Esophagus squamous epithelium (tissue), 5 donors: ENCODE measurements at places on chromosomes 7 and 10. TPM values are rescaled to one million over a fixed set of nuclear protein-coding genes. Genes with fewer than 3 reads are reported as not detected.

DNA sequence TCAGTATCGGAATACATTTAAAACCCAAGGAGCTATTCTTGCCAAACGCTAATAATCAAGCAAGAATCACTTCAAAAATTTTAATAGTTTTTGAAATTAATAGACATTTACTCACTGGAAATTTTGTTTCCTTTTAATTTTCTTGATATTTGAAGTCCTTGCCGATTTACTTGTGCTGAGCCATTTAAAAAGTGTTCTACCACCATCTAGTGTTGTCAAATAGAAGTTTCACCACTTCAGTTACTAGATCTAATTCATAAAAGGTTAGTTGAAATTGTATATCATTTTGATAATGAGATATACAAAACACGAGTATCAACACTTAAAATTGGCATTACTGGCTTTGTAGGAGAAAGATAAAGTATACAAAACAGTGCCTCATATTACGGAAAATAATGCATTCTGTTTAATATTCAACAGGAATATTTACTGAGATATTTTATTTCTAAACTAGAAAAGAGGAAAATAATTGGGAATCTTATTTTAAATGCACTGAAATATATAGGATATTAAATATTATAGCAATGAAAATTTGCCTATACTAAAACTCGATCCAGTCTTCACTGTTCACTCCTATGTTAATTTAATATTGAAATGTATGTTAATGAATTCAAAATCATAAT, 664.8 kb upstream of the SEMA3D start:
- no peak overlapping the region for H3K4me3 ChIP-seq
- no peaks in the 10 kb centered on the region for H3K36me3 ChIP-seq
- H3K27me3 ChIP-seq = no peaks in the 10 kb centered on the region
- no peak for DNase-seq
- H3K4me1 ChIP-seq = no peaks in the 10 kb centered on the region

GRCh38 chr7:92072121-92072520, 62.2 kb downstream of the CYP51A1 start:
- H3K36me3 ChIP-seq = no peaks in the 10 kb centered on the region
- peaks cover 10% of the 10 kb centered on the region for H3K4me1 ChIP-seq
- no peak overlapping the region for H3K27ac ChIP-seq
- H3K4me3 ChIP-seq = no peak overlapping the region

- H3K27me3 ChIP-seq = no peaks in the 10 kb centered on the region
- DNase-seq = no peak
- no peak overlapping the region for H3K4me3 ChIP-seq
- peaks cover 3% of the 10 kb centered on the region for H3K4me1 ChIP-seq
- no peak overlapping the region for H3K27ac ChIP-seq
- no peaks in the 10 kb centered on the region for H3K36me3 ChIP-seq
Measured at GRCh38 chr7:48139459-48139858, 31.8 kb upstream of the ABCA13 start.

DNA sequence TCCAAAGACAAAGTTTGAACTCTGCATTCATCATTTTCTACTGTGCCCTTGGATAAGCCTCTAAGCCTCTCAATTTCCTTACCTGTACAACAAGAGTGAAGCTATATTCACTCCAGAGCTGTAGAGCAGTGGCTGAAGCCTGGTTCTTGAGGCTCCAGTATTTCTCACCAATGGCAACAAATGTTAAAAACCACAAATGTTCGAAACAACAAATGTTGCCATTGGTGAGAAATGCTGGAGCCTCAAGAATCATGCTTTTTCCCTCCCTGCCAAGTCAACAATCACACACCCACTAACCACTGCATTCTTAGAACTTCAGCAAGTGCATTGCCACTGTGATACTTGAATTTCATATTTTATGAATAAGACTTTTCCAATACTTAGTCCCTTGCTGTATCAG, 237.9 kb downstream of the TMEM26 start:
- H3K4me1 ChIP-seq = no peaks in the 10 kb centered on the region
- DNase-seq = no peak
- no peaks in the 10 kb centered on the region for H3K36me3 ChIP-seq

- H3K27ac ChIP-seq = no peak overlapping the region
- no peak for DNase-seq
- H3K4me1 ChIP-seq = peaks cover 6% of the 10 kb centered on the region
- no peaks in the 10 kb centered on the region for H3K36me3 ChIP-seq
Measured at GRCh38 chr7:154910977-154911376, 91.9 kb downstream of the PAXIP1 start.

DNA sequence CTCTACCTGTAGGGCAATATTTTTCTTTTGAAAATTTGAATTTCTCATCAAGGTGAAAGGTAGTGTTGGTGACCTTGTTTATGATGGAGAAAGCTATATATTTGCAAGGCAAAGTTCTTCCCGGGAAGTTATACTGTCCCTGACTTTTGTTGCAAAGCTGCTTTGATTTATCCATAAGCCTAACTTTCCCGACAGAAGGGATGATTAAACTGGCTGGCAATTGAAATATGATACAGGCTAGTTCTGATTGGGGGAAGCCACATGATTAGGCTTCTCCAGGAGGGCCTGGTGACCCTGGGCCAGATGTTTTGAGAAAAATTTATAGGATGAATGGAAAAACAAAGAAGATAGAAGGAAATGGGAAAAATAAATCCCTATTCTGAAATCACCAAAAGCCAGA, 215.5 kb downstream of the ACTR3B start:
- H3K27ac ChIP-seq = no peak overlapping the region
- no peak for DNase-seq
- no peaks in the 10 kb centered on the region for H3K27me3 ChIP-seq
- no peaks in the 10 kb centered on the region for H3K36me3 ChIP-seq
- H3K4me3 ChIP-seq = no peak overlapping the region

GRCh38 chr10:43314626-43315495, 48.0 kb upstream of the RASGEF1A start:
- no peaks in the 10 kb centered on the region for H3K36me3 ChIP-seq
- H3K4me1 ChIP-seq = no peaks in the 10 kb centered on the region
- DNase-seq = no peak

GRCh38 chr10:35795131-35795824, 153.2 kb upstream of the FZD8 start:
- H3K27me3 ChIP-seq = no peaks in the 10 kb centered on the region
- H3K36me3 ChIP-seq = no peaks in the 10 kb centered on the region
- H3K4me1 ChIP-seq = no peaks in the 10 kb centered on the region

DNA sequence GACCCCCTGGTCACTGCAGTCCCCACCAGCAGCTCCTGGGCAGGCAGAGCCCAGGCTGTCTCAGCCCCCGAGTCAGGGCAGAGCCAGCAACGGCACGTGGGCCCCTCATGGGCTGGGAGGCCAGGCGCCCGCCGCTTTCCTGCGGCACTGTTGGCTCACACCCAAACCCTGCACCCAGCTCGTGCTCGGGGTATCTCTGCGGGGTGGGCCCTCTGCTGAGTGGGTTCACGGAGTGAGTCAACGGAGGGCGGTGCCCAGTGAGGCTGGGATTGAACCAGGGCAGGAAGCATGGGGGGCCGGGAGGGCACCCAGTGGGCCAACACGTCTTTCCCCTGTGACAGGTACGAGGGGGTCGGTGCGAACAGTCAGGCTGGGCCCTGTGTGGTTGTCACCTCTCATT, 28.9 kb downstream of the ADAP1 start:
- no peak for DNase-seq
- H3K27me3 ChIP-seq = no peaks in the 10 kb centered on the region
- no peaks in the 10 kb centered on the region for H3K36me3 ChIP-seq
- H3K27ac ChIP-seq = no peak overlapping the region

DNA sequence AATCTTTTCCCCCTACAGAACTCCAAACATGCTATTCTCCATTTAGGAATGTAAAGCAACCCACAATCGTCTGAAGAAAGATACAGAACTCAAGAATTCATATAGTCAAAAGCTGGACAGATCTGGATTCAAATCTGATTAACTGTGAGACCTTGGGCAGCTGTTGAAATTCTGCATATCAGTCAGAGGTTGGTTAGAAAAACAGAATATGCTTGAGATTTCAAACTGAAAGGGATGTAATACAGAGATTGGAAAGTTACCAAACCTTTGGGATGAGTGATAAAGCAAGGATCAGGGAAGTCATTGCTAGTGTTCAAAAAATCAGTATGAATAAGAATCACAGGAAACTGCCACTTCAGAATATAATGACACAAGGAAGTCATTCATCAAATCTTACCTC, 406.6 kb downstream of the HTR7 start:
- DNase-seq = no peak
- no peak overlapping the region for H3K4me3 ChIP-seq
- no peaks in the 10 kb centered on the region for H3K4me1 ChIP-seq
- H3K36me3 ChIP-seq = no peaks in the 10 kb centered on the region

DNA sequence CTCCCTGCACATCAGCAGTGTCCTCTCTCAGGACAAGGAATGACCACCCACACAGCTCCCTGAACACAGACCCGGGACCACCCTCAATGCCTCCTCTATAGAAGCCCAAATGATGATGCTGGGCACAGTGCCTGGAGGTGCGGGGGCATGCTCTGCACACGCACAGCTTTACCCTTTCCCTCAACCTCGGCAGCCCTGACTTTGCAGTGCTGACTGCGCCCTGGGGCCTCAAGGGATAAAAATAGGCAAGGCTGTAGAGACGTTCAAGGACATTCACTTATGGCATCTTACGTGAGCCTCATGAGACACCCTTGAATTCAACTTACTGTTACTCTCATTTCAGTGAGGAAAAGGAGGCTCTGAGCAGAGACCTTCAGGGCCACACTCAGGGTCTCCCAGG, 521.6 kb upstream of the MGMT start:
- no peaks in the 10 kb centered on the region for H3K36me3 ChIP-seq
- no peaks in the 10 kb centered on the region for H3K4me1 ChIP-seq
- no peak overlapping the region for H3K27ac ChIP-seq
- DNase-seq = no peak
- no peaks in the 10 kb centered on the region for H3K27me3 ChIP-seq

DNA sequence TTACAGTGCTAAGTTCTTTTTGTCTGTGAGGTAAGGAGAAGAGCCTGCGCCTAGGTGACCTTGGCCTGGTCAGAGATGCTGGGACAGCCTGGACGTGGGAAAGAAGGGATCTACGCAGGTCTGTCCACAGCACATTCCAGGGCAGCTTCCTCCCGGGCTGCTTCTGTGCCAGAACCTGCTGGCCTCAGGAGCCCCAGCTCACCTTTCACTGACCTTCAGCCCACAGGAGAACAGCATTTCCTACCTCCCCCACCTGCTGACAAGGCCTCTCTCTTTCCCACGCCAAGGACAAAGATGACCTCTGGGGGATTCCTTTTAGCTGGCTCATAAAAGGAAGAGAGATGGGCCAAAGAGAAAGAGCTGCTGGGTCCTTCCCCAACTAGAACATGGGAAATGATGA, 260.6 kb downstream of the KCNMA1 start:
- no peaks in the 10 kb centered on the region for H3K27me3 ChIP-seq
- H3K4me3 ChIP-seq = no peak overlapping the region
- H3K4me1 ChIP-seq = no peaks in the 10 kb centered on the region
- no peak overlapping the region for H3K27ac ChIP-seq
- no peaks in the 10 kb centered on the region for H3K36me3 ChIP-seq
- no peak for DNase-seq

DNA sequence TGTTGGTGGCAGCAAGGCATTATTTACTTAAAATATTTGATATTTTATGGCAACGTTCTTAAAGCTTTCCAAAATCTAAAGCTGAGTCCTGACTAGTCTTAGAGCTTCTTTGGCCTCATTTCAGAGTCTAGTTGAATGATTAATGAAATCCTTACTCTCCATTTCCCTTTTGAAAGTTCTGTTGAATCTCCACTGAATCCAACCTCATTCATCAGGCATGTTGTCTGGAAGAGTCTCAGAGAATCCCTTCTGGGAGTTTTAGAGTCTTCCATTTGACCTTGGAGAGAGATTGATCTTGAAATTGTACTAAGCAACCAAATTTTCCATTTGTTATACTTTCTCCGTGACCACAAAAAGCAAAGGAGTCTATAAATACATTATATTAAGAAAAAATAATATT, 198.5 kb upstream of the TMEM196 start:
- no peaks in the 10 kb centered on the region for H3K36me3 ChIP-seq
- H3K27me3 ChIP-seq = no peaks in the 10 kb centered on the region
- peaks cover 3% of the 10 kb centered on the region for H3K4me1 ChIP-seq
- no peak overlapping the region for H3K4me3 ChIP-seq
- DNase-seq = no peak

GRCh38 chr10:26571655-26572054, 125.8 kb upstream of the PDSS1 start:
- no peaks in the 10 kb centered on the region for H3K27me3 ChIP-seq
- no peak overlapping the region for H3K4me3 ChIP-seq
- no peak for DNase-seq
- no peaks in the 10 kb centered on the region for H3K36me3 ChIP-seq

DNA sequence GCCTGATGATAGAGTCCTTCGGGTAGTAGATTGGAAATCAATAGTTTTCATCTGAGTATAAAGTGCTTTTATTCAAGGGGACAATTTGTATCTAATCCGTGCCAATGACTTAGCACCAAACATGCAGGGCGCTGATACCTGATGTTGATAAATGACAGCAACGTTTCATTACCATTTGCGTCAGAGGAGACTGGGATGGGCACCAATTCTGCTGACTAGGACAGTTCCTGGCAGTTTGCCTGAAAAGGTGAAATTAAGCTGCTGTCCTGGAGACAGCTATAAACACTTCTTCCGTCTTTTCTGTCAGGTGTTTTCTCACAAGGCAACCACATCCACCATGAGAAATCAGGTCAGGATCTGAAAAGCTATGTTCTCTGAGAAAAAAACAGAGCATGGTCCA, 1136.4 kb downstream of the TYW1 start:
- H3K27me3 ChIP-seq = no peaks in the 10 kb centered on the region
- no peak for DNase-seq
- H3K4me1 ChIP-seq = no peaks in the 10 kb centered on the region
- no peaks in the 10 kb centered on the region for H3K36me3 ChIP-seq

DNA sequence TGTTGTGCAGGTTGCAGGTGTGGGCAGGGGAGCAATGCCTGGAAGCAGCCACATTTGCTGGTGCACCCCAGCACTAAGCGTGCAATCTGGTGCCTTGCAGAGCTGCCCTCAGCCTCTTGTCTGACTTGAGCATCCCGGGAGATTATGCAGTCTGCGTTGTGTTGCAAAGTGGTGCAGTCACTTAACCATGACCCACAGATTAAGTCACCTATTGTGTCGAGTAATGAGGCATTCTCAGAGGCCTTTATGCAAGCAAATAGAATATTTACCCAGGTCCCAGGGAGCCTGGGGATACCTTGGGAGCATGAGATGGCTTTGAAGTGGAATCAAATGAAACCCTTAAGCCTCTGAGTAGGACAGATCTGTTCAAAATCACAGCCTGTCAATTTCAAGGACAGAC, 529.0 kb downstream of the TYW1 start:
- no peak for DNase-seq
- no peaks in the 10 kb centered on the region for H3K27me3 ChIP-seq
- H3K27ac ChIP-seq = no peak overlapping the region
- H3K4me3 ChIP-seq = no peak overlapping the region

SPDYE16 gene
- total RNA-seq = not detected

MYH16 gene
- total RNA-seq = not detected

NANOS1 gene
- total RNA-seq = 0.19 TPM

HTRA1 gene
- 62.2 TPM for total RNA-seq

NOS3 gene
- 3.2 TPM for total RNA-seq

EGFR gene
- 72.6 TPM for total RNA-seq

REEP3 gene
- 32.5 TPM for total RNA-seq

OLAH gene
- total RNA-seq = 5.6 TPM

NPTX2 gene
- 3.1 TPM for total RNA-seq
